ENCODE measurements at places on chromosomes 5 and 9. TPM values are rescaled to one million over a fixed set of nuclear protein-coding genes. Genes with fewer than 3 reads are reported as not detected.

PCDHGA2 gene
- not detected for polyA plus RNA-seq

DNA sequence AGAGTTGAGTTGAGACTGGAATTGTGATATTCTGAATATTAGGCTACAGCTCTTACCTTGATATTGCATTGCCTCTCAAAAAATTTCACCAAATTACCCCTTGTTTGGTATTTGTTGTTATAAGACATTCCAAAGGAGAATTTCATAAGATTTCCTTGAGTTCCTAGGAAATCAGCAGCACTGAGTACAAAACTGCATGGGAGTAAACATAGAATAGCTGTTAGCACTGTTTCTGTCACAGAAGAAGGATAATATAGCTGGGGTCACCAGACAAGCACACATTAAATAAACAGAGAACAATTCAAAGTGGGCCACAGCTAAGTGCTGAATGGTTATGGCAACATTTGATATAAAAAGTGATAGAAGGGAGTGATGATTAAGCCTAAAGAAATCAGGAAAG, 724.3 kb downstream of the PRELID2 start:
- no peak for DNase-seq

DNA sequence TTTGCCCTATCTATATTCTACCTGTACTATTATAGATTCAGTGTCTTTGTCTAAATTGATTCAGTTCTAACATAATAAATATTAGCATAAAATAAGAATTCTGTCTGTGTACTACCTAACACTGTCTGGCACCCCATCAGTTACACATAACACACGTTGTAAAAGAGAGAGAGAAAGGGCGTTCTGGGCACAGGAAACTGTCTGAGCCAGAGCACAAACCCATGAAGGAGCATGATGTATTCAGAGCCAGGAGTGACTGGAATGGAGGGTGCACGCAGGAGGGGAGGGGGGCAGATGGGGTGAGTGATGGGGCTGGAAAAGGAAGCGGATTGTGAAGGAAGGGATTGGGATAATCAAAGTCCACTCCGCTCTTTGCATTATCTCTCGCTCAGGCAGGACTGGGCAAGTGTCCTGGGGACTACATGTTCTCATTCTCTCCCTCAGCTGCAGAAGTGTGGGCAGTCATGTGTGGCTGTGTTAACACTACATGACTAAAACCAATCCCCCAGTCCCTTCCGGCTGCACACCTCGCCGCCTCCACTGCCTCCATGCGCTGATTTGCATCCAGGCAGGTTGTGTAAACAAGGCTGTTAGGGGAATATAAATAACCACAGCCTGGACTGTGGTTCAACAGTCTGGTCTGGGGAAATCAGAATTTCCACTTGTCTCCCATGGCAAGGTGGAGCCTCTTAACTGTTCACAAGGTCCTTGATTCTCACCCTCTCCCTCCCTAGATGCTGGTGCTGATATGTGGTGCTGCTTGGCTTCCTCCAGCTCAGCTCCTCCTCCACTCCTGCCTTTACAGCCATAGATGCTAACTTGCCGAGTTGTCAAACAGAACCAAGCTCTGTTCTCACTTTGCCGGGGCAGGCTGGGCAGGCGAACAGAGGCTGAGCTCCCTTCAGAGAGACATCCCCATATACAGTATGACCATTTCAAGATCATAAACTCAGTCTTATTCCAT, 367.5 kb upstream of the BRINP1 start:
- no peak for DNase-seq

DNA sequence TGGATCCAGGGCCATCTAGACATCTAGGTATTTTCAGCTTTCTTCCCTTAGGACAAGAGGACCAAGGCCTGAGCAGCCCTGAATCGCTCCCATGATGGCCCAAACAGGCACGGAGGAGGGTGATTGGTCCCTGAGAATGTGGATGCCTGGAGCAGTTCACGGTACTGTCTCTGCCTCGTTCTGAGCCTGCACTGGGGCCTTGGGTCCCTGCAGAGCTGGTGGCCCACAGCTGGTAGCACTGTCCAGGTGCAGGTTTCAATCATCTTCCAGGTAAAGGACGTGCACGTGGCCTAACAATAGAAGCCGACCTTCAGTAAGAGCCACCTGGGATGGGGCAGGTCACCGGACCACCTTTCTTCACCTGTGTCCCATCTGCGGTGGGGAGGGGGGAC, 19.4 kb upstream of the FCN1 start:
- DNase-seq = no peak

DNA sequence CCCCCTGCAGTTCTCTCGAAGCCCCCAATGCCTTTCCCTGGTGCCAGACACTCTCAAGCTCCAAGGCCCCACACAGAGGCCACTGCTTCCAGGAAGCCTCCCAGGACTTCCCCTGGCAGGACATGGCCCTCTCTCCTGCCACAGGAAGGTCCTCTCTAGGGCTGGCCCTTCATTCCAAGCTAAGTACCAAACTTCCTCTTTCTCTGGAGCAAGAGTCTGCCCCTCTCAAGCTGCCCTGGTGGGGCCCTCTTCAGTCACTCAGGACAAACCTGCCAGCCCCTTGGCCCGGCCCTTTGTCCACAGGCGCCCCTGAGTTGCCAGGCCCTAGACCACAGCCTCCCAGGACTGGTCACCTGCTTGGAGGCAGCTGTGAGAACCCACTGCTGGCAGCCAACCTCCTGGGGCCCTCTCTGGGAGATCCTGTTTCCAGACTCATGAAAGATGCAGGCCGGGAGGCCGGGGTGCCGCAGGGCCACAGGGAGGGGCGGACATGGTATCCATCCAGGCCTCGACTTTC, 6.6 kb downstream of the NINJ1 start:
- DNase-seq = no peak

DNA sequence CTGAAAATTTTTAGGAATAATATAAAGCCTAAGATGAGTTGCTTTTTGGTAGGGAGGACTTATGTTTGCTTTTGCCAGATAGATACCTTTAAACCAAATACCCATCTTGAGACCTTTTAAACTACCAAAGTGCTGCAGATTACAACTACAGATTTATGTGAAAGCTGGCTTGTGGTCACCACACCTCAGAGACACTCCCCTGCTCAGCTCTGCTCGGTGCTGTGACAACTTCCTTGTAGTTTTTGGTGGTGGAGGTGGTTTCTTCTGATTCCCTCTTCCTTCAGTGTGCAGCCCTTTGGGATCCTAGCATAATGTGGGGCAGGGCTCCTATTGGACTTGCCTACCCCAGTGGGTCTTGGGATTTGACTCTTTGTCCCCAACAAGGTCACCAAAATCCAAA, 29.2 kb downstream of the GARNL3 start:
- no peak for DNase-seq
